K562 (cell line): ENCODE measurements at places on chromosomes 2 and 18.

DNA sequence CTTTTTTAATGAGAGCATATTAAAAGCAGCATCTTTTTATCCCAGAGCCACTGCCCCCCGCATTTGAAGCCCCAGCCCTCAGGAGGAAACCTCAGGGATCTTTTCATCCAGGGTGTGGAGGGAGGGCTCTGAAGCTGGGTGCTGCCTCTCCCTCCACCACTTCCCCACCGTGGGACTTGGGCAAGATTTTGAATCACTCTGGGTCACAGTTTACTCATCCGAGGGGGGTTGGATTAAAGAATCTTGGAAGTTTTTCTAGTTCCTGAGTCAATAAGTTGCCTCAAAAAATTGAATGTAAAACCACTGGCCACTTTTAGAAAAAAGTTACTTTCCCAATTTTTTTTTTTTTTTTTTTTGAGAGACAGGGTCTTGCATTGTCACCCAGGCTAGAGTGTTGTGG is 62.0 kb upstream of the ANKRD44 start:
- no peak for DNase-seq

- DNase-seq = no peak
These were observed 677 bp upstream of the MC2R start for GRCh38 chr18:13915995-13916431.

- no peak for DNase-seq
These were observed 33.6 kb upstream of the AP1S3 start for GRCh38 chr2:223870840-223871611.

DNA sequence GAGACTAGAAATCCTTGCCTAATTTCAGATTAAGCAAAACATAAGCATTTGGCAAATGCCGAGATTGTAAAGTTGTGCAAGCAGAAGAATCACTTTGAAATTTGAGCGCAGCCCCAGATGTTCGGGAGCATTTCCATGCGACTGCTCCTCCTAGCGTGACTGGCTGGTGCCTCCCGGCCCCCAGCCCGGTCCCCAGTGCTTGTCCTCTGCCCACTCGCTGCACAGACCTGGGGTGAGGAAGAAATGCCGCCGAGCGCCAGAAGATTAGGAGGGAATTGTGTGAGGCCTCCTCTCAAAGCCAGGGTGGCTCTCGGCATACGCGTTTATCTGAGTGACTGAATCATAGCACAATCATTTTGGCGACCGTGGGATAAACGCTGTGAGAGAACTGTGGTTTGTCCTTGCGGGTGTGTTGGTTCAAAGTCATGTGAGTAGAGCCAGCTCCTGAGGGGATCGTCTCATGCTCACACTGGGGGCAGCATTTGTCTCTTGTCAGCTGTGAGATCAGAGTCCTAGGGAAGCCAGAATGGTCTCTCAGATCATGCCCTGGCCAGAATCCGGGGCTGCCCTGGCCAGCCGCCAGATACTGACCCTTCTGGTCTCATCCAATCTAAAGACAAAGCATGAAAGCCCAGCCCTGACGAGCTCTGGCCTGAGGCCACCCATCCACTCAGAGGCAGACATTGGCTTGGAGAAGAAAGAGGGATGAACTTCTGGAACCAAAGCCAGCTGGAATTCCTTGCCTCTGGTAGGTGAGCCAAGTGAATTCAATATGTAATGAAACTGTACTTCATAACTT is 189.3 kb downstream of the SH3RF3 start:
- DNase-seq = no peak

- DNase-seq = no peak
These were observed 545.5 kb downstream of the CBLN2 start for GRCh38 chr18:71998547-71999097.

- DNase-seq = peak; percentile 34
These were observed 10.7 kb downstream of the STEAP3 start for GRCh38 chr2:119234021-119235019.

GRCh38 chr2:169778446-169778845 is 20.2 kb upstream of the SSB start:
- DNase-seq = no peak
